ENCODE measurements at places on chromosomes 6 and 20.

DNA sequence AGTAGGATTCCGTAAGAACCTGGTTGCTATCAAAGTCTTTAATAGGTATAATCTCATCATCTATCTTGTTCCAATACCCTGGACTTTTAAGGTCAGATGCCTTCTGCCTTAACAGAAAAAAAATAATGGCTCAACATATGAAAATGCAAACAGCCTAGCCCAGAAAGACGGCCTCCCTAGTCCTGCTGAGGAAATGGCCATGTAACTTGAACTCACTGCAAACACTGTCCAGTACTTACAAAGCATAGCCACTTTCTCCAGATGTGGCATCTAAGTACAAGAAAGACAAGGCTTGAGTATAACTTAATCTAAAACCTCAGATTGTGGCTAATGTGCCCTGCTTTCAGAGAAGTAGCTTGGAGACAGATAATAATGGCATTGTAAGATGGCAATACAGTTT is 26.5 kb downstream of the FASTKD5 start:
- DNase-seq = no peak

DNA sequence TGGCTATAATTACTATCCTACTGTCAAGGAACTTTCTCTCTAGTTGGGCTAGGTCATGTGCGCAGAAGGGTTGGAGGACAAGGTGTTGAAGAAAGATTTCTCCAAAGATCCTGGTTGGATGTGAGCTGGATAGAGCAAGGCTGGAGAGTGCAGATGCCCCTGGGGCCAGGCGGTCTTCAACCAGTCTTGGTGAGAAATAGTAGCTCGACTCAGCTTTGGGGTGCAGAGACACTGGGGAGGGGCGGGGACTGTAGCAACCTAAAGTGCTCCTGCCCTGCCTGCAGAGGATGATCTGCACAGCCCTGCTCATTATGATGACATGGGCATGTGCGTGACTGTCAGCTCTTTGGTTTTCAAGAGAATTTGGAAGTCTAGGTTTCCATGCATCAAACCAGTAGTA is 35.9 kb downstream of the PHACTR3 start:
- no peak for DNase-seq

GRCh38 chr20:1440024-1440423 is 26.6 kb downstream of the NSFL1C start:
- no peak for DNase-seq

DNA sequence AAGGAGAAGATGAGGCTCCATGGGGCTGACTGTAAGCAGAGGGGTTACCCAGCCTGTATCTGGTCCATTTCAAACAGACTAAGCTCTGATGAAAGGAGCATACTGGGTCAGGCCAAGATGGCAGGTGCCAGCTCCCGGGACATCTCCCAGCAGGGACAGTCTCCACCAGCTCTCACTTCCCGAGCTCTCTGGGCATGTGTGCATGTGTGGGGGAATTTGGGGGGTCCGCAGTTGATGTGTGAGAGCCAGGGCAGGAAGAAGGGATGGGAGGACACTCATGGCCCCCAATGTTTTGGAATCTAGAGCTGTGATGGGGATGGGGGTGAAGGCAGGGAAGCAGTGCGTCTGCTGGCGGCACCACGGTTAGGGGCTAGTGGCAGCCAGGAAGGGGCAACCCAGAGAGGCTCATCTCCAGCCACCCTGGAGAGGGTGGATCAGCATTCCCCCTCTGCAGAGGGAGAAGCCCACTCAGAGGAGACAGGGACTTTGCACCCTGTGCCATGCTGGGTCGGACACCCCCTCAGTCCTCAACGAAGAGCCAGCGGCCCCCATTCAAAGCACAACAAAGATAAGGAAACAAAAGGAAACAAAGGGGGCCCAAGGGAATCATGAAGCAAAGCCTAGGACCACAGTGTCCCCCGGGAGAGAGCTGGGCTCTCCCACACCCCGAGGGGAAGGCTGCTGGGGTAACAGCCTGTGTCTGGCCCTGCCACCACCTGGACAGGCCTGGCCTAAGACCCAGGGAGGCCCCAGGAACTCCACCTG is 52.4 kb downstream of the DSTN start:
- no peak for DNase-seq

DNA sequence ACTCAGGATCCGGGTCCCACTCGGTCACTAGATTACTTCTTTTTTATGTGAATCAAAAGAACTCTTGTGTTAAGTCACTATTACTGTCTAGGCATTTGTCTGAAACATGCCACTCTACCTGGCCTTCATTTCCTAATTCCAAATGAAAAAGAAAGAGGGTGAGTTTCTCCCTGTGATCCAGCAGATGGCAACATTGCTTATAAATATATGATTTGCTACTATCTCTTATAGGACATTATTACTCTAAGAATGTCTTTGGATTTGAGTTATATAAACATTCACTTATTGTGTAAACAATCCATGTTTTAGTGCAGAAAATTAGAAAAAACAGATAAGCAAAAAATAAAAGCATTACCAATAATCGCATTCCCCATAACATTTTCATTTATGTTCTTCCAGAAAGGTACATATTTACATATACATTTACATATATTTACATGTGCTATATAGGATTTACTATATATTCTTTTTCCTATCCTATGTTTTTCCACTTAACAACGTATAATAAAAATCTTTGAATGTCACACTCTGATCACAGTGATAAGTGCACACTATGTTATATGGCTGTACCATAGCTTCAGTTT is 66.9 kb downstream of the FAXC start:
- no peak for DNase-seq

- no peak for DNase-seq
These were observed 114.6 kb downstream of the TNFRSF21 start for GRCh38 chr6:47195011-47195650.

GRCh38 chr6:88165844-88166492 is at the start of gene CNR1:
Gene CNR1 (minus strand): TSS chr6:88166347. CDS start chr6:88145274, 21,073 bp downstream.
- DNase-seq = no peak

GRCh38 chr6:169172946-169173345 is 80.7 kb downstream of the THBS2 start:
- no peak for DNase-seq

DNA sequence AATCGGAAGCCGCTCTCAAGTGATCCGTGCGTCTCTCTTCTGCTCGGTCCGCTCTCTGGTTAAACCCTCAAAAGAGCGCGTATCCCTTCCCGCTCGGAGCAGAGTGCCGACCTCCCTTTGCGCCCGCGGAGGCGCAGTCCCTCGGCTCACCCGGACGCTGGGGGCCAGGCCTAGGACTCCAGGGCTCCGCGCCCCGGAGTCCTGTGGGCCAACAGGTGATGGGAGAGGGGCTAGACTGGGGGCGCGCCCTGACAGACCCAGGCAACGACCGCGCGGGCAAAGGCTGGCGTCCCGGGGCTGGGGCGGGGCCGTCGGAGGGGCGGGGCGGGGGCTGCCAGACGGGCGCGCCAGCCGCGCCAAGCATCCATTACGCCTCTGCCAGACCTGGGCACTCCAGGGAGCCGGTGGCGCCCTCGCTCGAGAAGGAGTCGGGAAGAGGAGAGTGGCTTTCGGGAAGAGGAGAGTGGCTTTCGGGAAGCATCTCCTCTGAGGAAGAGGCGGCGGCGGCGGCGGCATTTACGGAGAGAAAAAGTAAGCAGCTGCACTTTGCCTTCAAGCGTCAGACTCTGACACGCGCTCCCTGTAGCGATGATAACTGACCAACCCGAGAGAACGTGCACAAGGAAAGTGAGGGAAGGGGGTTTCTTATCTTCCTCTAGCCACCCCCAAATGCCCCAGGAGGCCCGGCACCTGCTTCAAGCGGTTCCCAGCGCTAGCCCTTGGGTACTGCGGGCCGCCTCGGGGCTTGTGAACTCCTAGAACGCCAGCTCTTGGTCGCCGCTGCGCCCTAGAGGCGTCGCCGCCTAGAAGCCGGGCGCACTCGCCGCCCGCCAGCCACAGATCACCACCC is 2.6 kb downstream of the EPHA7 start:
- no peak for DNase-seq

DNA sequence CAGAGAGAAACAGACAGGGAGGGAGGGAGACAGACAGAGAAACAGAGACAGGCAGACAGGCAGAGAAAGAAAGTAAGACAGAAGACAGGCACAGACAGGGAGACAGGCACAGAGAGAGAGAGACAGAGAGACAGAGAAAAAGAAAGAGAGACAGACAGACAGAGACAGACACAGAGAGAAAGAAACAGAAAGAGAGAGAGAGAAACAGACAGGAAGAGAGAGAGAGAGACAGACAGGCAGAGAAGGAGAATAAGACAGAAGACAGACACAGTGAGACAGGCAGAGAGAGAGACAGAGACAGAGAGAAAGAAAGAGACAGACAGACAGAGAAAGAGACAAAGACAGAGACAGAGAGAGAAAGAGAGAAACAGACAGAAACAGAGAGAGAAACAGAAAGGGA is 754.8 kb upstream of the DEFB115 start:
- DNase-seq = no peak

- DNase-seq = peak; percentile 31
These were observed 204.2 kb downstream of the BCAS1 start for GRCh38 chr20:53865901-53866793.

- DNase-seq = no peak
These were observed 57.3 kb downstream of the TRMT6 start for GRCh38 chr20:5893052-5893451.

DNA sequence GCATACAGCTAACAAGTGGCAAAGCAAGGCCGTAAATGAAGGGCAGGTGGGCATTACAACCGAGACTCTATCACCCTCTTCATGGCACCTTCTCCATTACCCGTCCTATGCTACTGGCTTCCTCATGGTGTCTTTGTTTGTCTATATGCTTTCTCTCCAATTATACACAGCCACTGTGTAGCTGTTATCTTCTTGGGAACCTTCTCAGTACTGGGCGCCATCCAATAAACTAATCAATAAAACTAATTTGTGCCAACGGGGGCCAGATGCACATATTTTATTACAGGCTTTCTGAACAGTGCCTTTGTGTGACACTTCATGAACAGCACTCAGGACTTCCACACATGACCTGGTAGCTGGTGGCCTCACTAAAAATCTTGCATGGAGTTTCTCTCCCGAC is 149.8 kb upstream of the PCSK2 start:
- no peak for DNase-seq

DNA sequence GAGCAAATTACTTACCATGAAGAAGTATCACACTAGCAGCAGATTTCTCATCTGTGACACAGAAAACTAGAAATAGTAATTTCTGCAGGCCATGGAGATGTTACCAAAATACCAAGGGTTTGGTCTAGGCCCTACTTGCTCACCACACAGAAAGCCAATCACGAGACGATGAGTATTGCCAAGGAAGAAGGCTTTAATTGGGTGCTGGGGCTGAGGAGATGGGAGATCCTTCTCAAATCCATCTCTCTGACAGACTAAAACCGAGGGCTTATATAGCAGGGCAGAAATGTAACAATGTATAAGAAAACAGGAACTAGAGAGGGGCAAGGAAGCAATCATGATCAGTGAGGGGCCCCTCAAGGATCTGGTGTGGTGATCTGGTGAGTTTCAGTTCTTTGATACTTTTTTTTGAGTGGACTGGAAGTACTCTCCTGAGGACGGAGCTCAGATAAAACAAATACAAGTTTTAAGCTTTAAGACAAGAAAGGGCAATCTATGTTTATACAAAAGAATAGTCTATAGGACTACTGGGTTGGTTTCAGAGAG is 40.9 kb downstream of the RNF182 start:
- no peak for DNase-seq

DNA sequence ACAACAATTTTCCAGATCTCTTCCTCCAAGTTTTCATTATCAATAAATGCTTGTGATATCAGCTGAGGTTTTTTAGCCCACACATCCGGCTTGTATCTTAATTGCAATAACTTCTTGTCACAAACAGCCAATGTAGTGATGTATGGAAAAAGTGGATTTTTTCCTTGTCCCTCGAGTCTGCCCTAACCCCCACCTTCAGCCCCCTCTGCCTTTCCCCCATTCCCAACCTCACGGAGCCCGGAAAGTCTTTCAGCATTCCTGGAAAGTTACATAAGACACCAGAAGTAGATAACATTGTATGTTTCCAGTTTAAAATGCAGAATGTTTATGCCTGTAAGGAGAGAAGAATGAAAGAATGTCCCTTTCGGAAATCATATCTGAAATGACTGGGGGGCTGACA is 179.2 kb upstream of the PHACTR1 start:
- no peak for DNase-seq

DNA sequence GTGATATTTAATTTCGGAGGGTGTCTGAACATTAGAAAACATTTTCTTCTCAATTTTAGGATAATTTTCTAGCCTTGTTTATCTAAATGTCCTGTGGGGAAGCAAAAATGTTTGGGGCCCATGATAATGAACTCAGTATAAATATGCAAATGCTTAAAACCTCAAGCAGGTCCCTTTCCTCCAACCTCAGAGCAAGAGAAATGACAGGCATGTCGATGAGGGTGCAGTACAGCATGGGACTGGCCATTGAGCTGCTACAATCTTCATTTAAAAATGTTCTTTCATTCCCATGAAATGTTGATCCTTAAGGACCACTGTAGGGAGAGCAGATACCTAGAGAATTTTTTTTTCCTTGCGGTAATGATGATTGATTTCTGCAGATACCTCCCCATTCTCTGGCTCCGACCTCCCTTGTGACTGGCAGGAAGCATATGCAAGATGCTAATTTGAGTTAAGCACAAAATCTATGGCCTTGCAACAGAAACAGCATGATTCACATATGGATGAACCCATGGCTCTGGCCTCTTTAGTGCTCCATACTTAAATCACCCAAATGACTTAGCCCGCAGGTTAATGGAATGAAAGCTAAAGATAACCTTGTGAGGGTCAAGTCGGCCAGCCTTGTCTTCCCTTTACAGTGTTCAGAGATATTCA is 243.3 kb downstream of the SOX4 start:
- DNase-seq = peak; percentile 25

DNA sequence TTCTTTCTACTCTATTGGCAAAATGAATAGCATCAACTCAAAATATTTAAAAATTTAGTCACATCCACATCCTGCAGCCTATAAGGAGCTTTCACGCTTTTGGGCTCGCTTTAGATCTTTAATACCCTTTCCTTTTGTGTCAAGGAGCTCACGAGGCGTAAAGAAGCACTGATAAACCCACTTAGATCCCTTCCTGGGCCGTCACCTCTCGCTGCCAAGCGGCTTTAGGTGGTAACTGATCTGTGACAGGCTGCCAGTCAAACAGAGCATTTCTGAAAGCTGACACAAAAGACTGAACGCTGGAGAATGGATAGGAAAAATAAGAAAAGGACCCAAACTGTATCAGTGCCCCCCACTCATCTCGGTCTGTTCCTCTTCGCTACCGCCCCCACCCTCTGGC is 385.7 kb upstream of the MMS22L start:
- no peak for DNase-seq

GRCh38 chr6:163814494-163815364 is 400.2 kb downstream of the QKI start:
- DNase-seq = no peak

DNA sequence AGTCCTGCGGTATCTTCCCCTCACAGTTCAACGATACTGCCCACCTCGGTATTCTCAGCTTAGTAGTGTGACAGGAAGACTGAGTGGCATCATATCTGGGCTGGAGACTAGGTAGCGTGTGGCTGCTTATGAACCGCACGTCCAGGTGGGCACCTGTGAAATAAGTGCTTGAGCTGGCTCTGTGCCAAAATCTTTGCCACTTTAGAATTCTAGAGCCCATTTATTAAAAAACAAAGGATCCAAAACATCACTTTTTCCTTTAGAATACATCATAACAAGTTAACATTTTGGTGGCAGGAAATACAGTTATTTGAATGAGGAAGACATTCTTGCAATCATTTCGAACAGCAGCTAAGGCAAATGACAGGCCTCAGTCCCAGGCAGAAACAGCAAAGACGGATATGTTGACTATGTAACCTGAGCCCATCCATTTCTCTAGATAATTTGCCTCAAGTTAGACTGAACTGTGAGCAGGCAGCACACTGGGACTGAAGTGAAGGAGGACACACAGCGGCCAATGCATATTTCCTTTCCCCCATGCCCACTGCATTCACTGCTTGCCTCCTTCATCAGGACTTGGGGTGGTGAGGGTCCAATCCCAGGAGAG is 136.6 kb downstream of the GMDS start:
- DNase-seq = no peak

Measured in KG1 (cell line).